OCI-LY7 (cell line): ENCODE measurements at places on chromosomes 2 and 18. TPM values are rescaled to one million over a fixed set of nuclear protein-coding genes. Genes with fewer than 3 reads are reported as not detected.

DNA sequence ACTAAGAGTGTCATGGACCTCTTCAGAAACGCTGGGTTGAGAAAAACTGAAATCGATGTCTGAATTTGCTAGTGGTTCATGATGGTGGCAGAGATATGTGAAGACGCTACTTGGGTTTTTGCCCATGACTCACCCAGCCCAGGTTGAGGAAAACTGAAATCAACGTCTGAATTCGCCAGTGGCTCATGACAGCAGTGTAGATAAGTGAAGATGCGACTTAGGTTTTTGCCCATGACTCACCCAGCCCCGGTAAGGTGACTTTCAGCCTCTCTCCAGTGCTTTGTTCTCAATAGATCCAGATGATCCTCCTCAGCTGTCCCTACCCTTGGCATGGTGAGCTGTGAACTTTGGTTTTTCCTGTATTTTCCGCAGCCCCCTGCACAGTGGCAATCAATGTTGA is 105.3 kb upstream of the SIX3 start:
- no peak for DNase-seq

DNA sequence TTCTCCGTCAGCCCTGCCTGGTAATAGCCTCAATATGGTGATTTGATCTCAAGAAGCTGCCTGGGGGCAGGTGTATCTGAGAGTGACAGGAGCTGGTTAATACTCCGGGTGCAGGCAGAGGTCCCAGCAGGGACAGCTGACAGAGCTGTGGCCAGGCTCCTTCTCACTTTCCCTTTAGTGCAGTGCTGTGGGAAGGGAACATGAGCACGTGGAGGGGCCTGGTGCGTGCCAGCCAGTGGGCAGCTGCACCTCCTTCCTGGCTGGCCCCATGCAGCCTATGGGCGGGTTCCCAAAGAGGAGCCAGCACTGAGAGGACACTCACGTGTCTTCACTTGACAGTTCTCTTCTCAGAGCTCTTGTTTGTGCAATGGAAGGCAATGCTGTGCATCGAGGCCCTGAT is 9.1 kb downstream of the CNNM4 start:
- no peak for DNase-seq

- no peak for DNase-seq
Observed at GRCh38 chr18:37570336-37570930, 4.8 kb upstream of the CELF4 start.

Gene TRIM54
- 13.6 and 18.8 TPM in 2 replicates for total RNA-seq

- DNase-seq: no peak
Observed at GRCh38 chr2:31274401-31275075, 40.6 kb downstream of the EHD3 start.
